ENCODE measurements at places on chromosomes 4 and X.

GRCh38 chrX:47143894-47144625 is 442 bp downstream of the NDUFB11 start:
- DNase-seq, result no peak

DNA sequence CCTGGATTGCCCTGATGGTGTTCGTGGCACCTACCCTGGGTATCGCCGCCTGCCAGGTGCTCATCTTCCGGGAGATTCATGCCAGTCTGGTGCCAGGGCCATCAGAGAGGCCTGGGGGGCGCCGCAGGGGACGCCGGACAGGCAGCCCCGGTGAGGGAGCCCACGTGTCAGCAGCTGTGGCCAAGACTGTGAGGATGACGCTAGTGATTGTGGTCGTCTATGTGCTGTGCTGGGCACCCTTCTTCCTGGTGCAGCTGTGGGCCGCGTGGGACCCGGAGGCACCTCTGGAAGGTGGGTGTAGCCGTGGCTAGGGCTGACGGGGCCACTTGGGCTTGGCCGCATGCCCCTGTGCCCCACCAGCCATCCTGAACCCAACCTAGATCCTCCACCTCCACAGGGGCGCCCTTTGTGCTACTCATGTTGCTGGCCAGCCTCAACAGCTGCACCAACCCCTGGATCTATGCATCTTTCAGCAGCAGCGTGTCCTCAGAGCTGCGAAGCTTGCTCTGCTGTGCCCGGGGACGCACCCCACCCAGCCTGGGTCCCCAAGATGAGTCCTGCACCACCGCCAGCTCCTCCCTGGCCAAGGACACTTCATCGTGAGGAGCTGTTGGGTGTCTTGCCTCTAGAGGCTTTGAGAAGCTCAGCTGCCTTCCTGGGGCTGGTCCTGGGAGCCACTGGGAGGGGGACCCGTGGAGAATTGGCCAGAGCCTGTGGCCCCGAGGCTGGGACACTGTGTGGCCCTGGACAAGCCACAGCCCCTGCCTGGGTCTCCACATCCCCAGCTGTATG is 1.8 kb downstream of the AVPR2 start:
- DNase-seq, result no peak

- DNase-seq, result no peak
Measured at GRCh38 chr4:87185146-87185870, 35.1 kb downstream of the KLHL8 start.

- no peak for DNase-seq
Measured at GRCh38 chr4:62243895-62244294, 1043.8 kb downstream of the ADGRL3 start.

DNA sequence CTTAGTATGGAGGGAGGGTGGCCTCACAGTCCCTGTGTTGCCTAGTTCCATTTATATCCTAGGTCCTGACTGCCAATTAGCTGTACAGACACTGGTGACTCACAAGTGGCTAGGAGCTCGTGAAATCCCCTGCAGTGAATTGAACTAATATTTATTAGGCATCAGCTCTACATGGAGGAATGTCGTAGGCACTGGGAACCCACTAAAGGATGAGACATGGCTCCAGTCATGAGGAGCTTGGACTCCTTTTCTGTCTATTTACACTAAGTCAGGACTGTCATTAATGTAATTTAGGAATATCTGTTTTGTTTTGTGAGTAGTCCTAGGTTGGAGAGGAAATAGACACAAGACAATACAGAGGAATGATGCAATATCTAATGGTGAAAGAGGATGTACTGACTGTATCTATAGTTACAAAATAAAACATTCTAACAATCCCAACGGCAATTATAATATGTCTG is 67.7 kb downstream of the MID1IP1 start:
- no peak for DNase-seq

DNA sequence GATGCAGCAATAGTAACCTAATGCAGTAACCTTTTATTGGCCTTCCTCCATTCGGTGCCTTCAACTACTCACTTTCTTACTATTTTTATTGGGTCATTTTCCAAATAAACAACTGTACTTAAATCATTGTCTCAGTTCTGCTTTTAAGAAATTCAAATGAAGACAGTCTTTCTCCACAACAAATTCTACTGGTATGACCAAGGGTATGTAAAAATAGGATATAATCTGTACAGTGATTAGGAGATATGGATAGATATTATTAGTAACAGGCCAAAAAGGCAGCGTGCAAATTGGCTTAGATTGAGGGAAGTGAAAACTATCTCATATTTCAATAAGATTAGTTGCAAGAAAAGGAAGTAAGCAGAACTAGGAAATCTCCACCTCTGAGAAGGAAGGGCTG is 177.4 kb upstream of the PPP1R2C start:
- DNase-seq, result no peak

GRCh38 chr4:2305766-2306501 is 44.0 kb upstream of the MXD4 start:
- DNase-seq, result no peak

- DNase-seq, result no peak
Measured at GRCh38 chr4:26135331-26135730, 185.5 kb upstream of the RBPJ start.

GRCh38 chr4:89296399-89296798 is 11.2 kb downstream of the GPRIN3 start:
- DNase-seq, result no peak

GRCh38 chrX:48487362-48487798 is 11.4 kb downstream of the FTSJ1 start:
- DNase-seq, result no peak

GRCh38 chrX:8084006-8084405 is 87.1 kb downstream of the VCX2 start:
- DNase-seq, result no peak

- no peak for DNase-seq
Measured at GRCh38 chrX:154724993-154725756, 25.7 kb downstream of the GAB3 start.

DNA sequence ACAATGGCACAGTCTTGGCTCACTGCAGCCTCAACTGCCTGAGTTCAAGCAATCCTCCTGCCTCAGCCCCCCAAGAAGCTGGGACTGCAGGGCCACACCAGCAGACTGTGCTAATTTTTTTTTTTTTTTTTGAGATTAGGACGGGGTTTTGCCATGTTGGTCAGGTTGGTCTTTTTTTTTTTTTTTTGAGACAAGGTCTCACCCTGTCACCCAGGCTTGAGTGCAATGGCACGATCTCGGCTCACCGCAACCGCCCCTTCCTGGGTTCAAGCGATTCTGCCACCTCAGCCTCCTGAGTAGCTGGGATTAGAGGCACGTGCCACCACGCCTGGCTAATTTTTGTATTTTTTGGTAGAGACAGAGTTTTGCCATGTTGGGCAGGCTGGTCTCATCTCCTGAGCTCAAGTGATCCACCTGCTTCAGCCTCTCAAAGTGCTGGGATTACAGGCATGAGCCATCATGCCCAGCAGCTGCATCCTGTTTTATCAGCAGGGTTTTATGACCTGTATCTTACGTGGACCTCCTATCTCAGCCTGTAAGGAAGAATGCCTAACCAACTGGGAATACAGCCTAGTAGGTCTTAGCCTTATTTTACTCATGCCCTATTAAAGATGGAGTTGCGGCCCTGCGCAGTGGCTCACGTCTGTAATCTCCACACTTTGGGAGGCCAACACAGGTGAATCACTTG is 13.2 kb upstream of the MRPL1 start:
- DNase-seq, result no peak

- DNase-seq, result no peak
Measured at GRCh38 chr4:156036496-156036895, 82.8 kb upstream of the CTSO start.

DNA sequence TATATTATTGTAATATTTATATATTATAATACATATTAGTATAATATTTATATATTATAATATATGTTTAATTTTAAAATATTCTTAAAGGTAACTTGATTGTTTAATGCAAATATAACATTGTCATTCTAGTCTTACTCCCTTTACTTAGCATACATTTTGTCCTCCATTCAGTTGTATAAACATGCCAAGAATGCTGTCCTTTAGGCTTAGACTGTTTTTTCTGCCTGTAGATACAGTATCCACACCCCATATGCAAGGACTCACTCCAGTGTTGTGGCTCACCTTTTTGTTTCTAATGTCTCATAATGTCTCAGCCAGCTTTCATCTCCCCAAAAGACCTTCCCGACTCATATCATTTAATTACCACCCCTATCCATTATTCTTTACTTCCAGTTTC is 2110.0 kb downstream of the PCDH7 start:
- no peak for DNase-seq

- no peak for DNase-seq
Measured at GRCh38 chr4:84167564-84167963, 331.5 kb downstream of the NKX6-1 start.

- DNase-seq, result no peak
Measured at GRCh38 chrX:53239474-53239873, 14.5 kb upstream of the KDM5C start.

- no peak for DNase-seq
Measured at GRCh38 chr4:56050625-56051024, 101.9 kb downstream of the CEP135 start.

GRCh38 chr4:22551550-22551949 is 35.7 kb upstream of the ADGRA3 start:
- DNase-seq, result no peak

- no peak for DNase-seq
Measured at GRCh38 chr4:1573830-1574459, 110.2 kb downstream of the FAM53A start.

- no peak for DNase-seq
Measured at GRCh38 chr4:186037692-186038658, 31.0 kb upstream of the TLR3 start.

DNA sequence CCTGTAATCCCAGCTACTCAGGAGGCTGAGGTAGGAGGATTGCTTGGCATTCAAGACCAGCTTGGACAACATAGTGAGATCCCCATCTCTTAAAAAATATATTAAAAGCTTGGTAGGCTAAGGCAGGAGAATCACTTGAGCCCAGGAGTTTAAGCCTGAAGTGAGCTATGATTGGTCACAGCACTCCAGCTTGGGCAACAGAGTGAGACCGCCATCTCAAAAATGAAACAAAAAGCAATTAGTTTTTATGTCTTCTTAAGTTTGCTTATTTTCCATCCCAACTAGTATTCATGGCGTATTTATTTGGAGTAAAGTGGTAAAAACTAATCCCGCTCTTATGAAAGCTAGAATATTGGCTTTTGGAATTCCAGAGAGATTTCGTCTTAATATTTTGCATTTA is 25.4 kb upstream of the PDE5A start:
- no peak for DNase-seq

DNA sequence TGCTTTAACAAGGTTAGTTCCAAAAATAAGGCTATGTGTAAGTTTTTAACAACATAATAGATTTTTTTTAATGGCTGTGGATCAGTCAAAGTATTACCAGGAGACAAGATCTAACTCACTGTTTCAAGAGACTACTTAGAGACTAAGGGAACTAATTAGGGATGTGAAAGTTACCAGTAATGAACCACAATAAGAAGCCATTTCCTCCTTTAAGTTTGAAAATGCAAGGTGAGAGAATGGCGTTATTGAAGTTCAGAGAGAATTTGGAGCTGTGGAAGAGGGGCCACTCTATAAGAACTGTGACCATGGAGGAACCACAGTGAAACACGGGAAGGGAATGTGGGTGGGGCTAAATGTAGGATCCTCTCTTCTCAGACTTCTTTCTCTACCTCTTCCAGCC is 624.2 kb downstream of the GLUD2 start:
- no peak for DNase-seq

DNA sequence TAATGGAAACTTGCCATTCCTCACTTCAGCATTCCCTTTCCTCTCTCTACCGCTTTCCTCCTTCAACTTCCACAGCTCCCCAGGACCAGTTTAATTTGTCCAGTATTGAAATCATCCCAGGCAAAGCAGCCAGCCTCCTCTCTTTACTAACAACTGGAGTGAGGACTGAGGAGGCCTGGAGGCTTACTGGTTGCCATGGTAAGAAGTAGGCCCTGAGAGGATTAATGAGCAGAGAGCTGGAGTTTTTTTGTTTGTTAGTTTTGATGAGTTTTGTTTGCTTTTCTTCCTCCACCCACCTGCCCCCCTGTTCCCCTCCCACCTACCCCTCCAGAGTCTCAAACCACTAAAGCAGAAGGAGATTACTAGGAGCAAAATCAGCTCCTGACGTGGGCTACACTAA is 29.5 kb upstream of the PLP1 start:
- DNase-seq, result no peak

DNA sequence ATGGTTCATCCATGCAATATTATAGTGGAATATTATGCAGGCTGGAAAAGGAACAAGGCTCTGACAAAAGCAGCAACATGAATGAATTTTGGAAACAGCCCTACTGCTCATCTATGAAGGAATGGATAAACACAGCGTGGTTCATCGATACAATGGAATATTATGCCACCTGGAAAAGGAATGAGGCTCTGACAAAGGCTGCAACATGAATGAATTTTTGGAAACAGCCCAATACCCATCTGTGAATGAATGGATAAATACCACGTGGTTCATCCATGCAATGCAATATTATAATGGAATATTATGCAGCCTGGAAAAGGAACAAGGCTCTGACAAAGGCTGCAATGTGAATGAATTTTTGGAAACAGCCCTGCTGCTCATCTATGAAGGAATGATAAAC is 160.4 kb downstream of the CRLF2 start:
- no peak for DNase-seq

GRCh38 chr4:131499141-131499873 is 1649.8 kb upstream of the PCDH10 start:
- DNase-seq, result no peak

DNA sequence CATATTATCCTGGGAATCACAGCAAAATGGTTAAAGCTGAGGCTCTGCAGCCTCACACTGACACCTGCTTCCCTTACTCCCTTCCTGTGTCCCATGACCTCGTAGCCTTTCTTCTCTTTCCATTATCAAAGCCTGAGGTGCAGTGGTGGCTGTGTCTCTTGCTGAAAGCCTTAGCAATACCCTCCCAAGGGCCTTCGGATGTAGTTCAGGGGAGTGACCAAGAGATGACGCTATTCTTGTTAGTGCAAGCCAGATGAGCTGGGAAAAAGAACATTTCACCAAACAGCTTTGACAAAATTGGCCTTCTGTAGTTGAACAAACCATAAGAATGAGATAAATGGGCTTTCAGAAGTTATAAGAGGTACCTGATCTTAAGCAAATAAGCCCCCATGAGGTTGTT is 31.6 kb downstream of the SMIM10L2A start:
- DNase-seq, result no peak

DNA sequence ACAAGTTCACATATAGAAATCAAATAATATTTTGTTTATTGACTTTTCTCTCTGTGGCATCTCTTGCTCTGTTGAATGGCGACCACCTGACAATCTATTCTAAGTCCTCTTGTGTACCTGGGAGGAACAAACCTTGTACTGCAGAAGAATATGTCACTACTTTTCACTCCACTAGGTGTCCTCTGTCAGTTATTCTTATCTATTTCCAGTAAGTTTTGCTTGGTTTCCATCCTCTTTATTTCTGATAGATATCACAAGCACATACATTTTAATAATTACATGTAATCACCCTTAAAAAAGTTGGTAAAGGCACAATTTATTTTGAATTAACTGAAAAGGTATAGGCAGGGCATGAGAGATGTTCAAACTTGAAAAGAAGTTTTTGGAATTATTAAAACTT is 238.4 kb downstream of the SNCA start:
- no peak for DNase-seq

- DNase-seq, result no peak
Measured at GRCh38 chr4:71609167-71609566, 174.7 kb downstream of the GC start.

Data from T-helper 9 cell (primary cell).